ENCODE measurements at places on chromosomes 6 and 20.

- DNase-seq, result no peak
These were observed 68.8 kb downstream of the AGPAT4 start for GRCh38 chr6:161204866-161205557.

DNA sequence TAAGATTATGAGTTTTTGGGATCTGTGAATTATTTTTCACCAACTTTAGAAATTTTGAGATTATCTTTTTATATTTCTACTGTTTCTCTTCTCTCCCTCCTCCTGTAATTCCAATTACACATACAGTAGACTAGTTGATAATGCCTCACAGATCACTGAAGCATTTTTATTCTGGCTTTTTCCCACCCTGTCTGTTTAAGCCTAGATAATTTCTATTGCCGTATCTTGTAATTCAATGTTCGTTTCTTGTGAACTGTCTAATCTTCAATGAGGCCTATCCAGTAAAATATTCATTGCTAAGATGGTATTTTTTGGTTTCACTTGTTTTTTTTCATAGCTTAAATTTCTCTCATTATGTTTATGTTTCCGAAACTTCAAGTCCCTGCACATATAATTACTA lies 12.0 kb downstream of the MDN1 start:
- DNase-seq, result no peak

GRCh38 chr6:147983581-147984366 lies 358.9 kb upstream of the SASH1 start:
- DNase-seq, result no peak

GRCh38 chr6:11062715-11063114 lies 18.6 kb upstream of the ELOVL2 start:
- no peak for DNase-seq

DNA sequence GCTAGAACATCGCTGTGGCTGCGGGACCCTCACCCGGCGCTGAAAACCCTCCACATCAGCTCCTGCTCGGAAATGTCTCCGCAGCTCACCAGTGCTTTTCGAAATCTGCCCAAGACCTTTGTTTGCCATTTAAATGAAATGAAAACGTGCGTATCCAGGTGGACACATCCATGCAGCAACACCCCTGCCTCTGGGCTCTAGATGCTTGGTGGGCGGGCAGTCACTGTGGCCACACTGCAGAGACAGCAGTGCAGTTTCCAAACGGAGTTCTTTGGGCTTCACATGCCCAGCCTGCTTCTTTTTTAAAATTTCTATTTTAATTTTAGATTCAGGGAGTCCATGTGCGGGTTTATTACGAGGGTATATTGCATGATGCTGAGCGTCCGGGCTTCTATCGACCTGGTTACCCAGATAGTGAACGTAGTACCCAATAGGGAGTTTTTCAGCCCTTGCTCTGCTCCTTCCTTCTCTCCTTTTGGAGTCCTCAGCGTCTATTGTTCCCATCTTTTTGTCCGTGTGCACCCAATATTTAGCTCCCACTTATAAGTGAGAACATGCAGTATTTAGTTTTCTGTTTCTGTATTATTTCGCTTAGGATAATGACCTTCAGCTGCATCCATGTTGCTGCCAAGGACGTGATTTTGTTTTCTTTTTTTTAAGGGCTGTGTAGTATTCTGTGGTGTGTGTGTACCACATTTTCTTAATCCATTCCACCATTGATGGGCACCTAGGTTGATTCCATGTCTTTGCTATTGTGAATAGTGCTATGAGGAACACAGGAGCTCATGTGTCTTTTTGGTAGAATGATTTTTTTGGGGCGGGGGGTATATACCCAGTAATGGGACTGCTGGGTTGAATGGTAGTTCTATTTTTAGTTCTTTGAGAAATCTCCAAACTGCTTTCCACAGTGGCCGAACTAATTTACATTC lies 4.8 kb upstream of the TUBB2B start:
- DNase-seq, result no peak

- no peak for DNase-seq
These were observed 17.3 kb downstream of the BMP2 start for GRCh38 chr20:6784767-6785166.

DNA sequence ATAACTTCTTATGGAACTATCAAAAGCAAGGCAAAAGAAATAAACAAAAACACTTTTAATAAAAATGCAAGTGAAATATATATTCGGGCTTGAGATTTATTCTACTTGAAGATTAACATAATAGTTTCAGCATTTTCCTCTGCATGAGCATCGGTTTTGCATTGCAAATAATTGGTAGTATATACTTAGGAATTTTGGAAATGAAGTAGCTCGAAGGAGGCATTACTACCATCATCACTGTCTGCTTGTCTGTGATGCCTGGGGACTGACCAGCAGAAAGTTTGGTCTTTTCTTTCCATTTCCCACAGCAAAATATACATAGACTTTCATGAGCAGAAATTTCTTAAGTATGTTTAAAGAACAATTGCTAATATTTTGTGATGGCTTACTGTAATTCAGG lies 570.7 kb downstream of the HTR1B start:
- DNase-seq, result no peak

- DNase-seq, result peak; percentile 51
These were observed 113.3 kb downstream of the TASP1 start for GRCh38 chr20:13525225-13525940.

GRCh38 chr6:74607934-74608333 lies 597.9 kb downstream of the COL12A1 start:
- DNase-seq, result no peak

GRCh38 chr6:158323561-158323958 lies 11.3 kb downstream of the TULP4 start:
- DNase-seq, result no peak

DNA sequence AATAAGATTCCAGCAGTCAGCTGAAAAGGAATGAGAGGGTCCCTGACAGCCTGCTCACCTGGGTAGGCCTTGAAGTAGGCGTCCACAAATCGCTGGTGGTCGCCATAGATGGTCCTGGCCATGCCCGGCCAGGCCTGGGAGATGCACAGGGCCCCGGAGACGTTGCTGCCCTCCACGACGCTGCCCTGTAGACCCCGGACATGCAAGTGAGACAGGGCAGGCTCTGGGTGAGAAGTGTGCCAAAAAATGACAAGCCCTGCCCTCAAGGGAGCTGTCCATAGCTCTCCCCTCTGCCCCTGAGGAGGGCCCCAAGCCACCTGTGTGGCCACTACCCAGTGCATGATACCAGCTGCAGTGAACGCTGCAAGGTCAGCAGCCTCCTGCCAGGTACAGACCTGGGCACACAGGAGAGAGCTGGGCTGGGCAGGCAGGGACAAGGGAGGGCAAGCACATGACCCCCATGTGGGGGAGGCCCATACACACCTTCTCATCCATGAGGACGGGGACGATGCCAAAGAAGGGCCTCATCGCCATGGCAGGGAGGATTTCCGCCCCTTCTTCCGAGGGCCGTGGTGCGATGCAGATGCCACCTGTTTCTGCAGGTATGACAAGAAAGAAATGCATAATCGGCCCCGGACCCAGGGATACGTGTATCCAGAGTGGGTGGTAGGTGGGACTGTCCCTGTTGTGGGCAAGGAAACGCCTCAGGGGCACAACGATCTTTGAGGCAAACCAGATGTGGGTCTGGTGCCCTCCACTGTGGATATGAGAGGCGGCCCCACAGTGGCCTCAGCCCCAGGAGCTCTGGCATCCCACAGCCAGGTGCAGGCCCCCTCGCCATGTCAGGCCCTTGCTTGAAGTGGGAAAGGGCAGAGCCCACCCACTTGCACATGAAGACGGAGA lies 21.2 kb upstream of the APMAP start:
- no peak for DNase-seq

- DNase-seq, result peak; percentile 19
These were observed 19.1 kb downstream of the TGM3 start for GRCh38 chr20:2314759-2315439.

DNA sequence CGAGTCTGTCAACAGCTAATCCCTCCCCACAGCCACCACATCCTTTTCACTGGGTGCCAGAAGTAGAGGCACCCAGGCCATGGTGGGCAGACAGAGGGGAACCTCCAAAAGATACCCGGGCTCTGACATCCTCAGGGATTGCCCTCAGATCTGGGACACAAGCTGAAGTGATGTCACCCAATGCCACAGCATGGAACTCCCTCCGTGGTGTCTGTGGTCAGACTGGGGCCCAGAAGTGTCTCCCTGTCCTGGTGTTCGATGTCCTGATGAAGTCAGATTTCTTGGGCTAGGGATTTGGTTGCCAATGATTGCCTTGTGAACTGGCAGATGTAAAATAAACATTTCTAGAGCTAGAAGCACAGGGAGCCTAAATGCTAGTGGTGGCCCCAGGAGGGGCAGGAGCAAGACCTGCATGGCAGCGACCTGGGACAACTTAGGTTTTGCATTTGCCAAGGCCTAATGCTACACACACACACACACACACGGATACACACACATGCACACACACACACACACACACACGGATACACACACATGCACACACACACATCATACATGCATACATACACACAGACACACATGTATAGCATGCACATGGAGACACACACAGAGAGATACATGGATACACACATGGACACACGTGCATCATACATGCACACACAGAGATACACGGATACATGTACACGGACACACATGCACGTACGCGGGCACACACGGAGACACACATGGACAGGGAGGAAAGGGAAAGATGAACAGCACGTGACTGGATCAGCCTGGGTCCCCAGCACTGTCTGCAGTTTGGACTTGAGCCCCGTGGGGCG lies 221.0 kb downstream of the NFATC2 start:
- DNase-seq, result no peak

DNA sequence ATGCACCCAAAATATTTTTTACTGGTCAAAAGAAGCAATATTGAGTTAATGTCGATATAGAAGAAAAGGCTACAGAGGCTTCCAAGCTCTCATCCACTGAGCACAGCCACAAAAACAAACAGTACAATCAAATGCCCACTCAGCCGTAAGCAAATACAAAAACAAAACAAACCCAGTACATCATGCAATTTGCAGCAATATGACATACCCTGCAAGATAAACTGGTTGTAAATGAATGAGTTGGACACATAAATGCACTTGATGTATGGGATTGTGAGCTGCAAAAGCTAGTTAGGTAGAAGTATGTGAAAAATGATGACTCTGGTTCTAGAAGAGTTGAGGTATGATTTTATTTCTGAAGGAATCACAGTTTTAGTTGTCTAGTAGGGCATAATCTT lies 83.9 kb downstream of the SESN1 start:
- no peak for DNase-seq

GRCh38 chr6:169592558-169592957 lies 109.3 kb downstream of the WDR27 start:
- no peak for DNase-seq

- no peak for DNase-seq
These were observed 49.6 kb downstream of the ZMYND8 start for GRCh38 chr20:47306755-47307370.

- DNase-seq, result no peak
These were observed 240.9 kb upstream of the RNF217 start for GRCh38 chr6:124721331-124721730.

GRCh38 chr20:3041854-3042409 lies 1.5 kb upstream of the GNRH2 start:
- no peak for DNase-seq

DNA sequence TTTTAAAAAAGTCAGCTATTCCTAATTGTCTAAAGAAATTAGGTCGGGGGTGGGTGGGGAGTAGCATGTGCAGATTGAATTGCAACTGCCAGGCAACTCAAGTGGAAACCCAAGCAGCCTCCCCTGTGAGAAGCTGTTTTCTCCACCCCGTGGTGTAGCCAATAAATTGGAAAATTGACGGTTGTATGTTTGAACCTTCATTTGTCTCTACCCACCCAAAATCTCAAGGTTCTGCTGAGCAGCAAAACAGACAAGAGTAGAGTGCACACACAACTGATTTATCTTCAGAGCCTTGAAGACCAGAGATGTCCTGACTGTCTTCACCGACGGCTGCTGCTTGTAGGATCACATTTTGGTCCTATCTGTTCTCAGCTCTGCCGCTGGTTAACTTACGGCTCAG lies 88.5 kb downstream of the DTD1 start:
- no peak for DNase-seq

- DNase-seq, result no peak
These were observed 445.2 kb upstream of the ID4 start for GRCh38 chr6:19391926-19392325.

Measured in T1000 (cell line).